Esophagus squamous epithelium (tissue), 5 donors: ENCODE measurements at places on chromosomes 1 and 21.

DNA sequence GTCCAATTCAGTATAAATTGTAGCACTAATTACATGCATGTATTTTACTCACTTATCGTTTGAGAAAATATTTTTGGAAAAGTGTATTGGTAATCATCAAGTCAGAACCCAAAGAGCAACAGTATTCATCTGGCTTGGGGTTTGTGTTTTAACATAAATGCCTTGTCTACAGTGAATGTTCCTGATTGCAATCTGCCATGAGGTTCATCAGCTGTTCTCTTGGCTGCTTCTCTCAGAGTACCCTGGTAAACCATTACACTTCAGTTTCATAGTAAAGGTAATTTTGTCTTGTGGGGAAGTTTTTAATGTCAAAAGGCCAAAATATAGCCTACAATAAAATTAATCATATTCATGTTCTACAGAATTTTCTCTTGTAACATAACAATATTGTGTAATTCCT is 150.3 kb downstream of the IFI44 start:
- DNase-seq, result no peak

GRCh38 chr1:38210021-38210894 is 163.7 kb upstream of the POU3F1 start:
- no peak for DNase-seq

GRCh38 chr1:52928015-52928404 is 934 bp downstream of the SCP2 start:
- DNase-seq, result no peak

- DNase-seq, result no peak
These were observed 105.1 kb downstream of the NMNAT2 start for GRCh38 chr1:183313063-183313462.

- no peak for DNase-seq
These were observed 42.5 kb downstream of the LRRC8D start for GRCh38 chr1:89863165-89863830.

DNA sequence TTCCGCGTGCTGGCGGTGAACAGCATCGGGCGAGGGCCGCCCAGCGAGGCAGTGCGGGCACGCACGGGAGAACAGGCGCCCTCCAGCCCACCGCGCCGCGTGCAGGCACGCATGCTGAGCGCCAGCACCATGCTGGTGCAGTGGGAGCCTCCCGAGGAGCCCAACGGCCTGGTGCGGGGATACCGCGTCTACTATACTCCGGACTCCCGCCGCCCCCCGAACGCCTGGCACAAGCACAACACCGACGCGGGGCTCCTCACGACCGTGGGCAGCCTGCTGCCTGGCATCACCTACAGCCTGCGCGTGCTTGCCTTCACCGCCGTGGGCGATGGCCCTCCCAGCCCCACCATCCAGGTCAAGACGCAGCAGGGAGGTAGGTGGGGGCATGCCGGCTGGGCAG is 58.8 kb upstream of the KDM4A start:
- DNase-seq, result no peak

- no peak for DNase-seq
These were observed 19.0 kb upstream of the SLC6A9 start for GRCh38 chr1:44050261-44050660.

- no peak for DNase-seq
These were observed 41.9 kb downstream of the ASTN1 start for GRCh38 chr1:177122461-177123251.

GRCh38 chr1:84842748-84843231 is 50.2 kb downstream of the LPAR3 start:
- no peak for DNase-seq

GRCh38 chr1:147225193-147225730 is at the start of gene FMO5:
FMO5 (minus strand) TSS chr1:147225339; CDS start chr1:147225029, 310 bp downstream.
- no peak for DNase-seq

- no peak for DNase-seq
These were observed 26.4 kb upstream of the FAM78B start for GRCh38 chr1:166193057-166193698.

GRCh38 chr1:74971982-74972381 is 162.2 kb upstream of the LHX8 start:
- no peak for DNase-seq

DNA sequence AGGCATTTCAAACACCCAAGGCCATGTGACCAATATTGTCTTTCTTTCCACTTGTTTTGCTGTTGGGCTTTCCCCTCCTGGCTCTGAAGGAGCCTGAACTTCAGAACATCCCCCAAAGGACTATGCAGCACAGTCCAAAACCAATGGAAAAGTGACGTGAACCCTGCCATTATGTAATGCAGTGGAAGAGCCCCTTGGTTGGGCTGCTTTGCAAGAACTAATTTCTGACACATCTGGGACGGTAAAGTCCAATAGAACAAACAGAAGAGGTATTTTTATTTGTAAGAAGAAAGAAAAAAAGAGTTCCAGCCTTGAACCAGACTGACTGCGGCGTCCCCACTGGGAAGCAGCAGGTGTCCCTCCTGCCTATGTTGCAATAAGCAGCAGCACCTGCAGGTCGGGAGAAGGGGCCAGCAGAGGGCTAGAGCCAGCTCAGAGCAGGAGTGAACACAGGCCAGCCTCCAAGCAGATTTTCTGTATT is 116.7 kb downstream of the CDC7 start:
- DNase-seq, result no peak

DNA sequence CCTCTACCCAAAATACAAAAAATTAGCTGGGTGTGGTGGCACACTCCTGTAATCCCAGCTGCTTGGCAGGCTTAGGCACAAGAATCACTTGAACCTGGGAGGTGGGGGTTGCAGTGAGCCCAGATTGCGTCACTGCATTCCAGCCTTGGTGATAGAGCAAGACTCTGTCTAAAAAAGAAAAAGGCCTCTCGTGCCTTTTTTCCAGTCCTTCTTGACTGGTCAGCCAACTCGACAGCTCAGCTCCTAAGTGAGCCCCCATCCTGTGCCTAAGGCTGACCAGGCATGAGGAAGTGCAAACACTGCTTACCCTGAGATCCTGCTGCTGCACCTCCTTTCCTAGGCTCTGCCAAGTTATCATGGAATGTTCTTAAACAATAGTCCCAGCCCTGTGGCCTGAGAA is 10.1 kb upstream of the PROK1 start:
- no peak for DNase-seq

DNA sequence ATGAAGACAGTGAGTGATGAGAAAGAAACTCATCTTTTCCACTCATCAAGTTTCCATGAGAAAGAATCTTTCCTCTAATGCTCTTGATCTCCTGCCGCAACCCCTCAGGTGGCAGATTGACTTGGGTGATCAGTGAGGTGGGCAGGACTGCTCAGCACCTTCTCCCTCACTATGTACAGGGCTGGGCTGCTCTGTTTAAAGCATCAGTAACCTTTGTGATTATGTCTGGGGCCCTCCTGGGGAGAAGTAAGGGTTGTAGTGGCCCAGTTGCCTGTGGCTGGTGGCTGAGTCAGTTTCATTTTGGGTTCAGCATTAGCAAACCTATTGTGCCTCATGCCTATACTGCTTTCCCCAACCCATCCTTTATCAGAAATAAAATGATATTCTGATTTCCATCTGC is 366.0 kb downstream of the TTLL7 start:
- no peak for DNase-seq

DNA sequence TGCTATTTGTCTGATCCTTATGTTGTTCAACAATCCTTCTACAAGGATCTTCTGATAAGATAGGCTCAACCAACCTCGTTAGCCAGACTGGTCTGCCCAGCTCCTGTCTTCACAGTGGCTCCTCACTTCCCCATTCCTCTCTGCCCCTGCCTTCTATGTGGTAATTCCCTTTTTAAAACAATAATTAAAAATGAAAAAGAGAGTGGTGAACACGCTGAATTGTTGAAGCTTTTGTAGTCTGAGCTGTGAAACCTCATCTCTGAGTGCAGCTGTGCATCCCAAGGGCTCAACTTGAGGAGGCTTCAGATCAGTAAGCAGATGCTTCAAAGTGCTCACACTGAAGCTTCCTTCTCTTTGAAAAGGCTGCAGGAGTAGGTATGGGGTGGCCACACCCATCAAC is 70.7 kb upstream of the JUN start:
- no peak for DNase-seq
